ENCODE measurements at places on chromosomes 3 and 15. TPM values are rescaled to one million over a fixed set of nuclear protein-coding genes. Genes with fewer than 3 reads are reported as not detected.

The GOLGA6L4 gene
- 4.2 TPM for total RNA-seq

DNA sequence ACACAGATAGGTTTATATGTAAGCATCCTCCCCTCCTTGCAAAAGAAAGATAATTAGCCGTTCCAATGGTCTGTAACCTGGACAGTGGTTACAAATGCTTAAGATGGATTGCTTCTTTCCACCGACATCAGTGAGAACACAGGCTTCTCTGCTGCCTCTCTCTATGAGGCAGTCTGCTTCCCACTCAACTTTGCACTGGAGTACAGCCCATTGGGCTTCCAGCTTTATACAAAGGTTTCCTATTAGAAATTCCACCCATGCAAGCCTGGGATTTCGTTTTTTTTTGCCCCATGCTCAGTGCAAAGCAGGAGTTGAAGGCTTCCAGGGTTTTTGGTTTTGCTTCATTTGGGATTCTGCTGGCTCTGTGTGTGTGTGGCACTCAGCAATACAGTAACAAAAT is 47.3 kb upstream of the C3orf22 start:
- DNase-seq, result no peak

DNA sequence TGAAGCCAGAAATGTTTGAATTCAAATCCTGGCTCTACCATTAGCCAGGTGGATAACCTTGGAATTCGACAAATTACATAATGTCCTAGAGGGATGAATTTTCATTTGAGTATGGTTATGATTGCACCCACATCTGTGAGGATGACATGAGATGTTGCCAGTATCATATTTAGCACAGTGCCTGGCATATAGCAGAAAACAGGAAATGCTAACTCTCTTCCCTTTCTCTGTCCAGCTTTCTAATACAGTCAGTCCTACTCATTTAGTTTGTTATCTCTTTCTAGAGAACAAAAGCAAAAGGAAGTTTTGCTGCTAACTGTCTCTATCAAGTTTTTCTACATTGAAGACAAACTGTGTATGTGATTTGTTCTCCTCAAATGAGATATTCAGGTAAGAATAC is 231.7 kb downstream of the CPNE4 start:
- DNase-seq, result no peak

GRCh38 chr3:107951126-107951525 is 139.7 kb downstream of the CD47 start:
- no peak for DNase-seq

All from T-cell (primary cell).